Esophagus muscularis mucosa (tissue), 4 donors: ENCODE measurements at places on chromosomes 2 and 18. TPM values are rescaled to one million over a fixed set of nuclear protein-coding genes. Genes with fewer than 3 reads are reported as not detected.
A peak's percentile ranks its signal among the peaks of the same experiment; 100 is the strongest.

The ELOA2 gene
- total RNA-seq, result not detected

The C2orf66 gene
- total RNA-seq, result not detected

The CAMKMT gene
- 7.5 TPM for total RNA-seq

The ATP6V1B1 gene
- total RNA-seq, result not detected

The ZNF513 gene
- 11.6 TPM for total RNA-seq

The COL3A1 gene
- total RNA-seq, result 480 TPM

The ARPC2 gene
- 300 TPM for total RNA-seq

The IFIH1 gene
- total RNA-seq, result 8.6 TPM

The UCN gene
- 3.7 TPM for total RNA-seq

- H3K27ac ChIP-seq, result no peak overlapping the region
- no peaks in the 10 kb centered on the region for H3K36me3 ChIP-seq
- H3K4me1 ChIP-seq, result no peaks in the 10 kb centered on the region
- no peak overlapping the region for H3K4me3 ChIP-seq
- DNase-seq, result no peak
- H3K27me3 ChIP-seq, result no peaks in the 10 kb centered on the region
Observed at GRCh38 chr2:40062381-40062780, 283.3 kb upstream of the THUMPD2 start.

- no peaks in the 10 kb centered on the region for H3K27me3 ChIP-seq
- H3K4me3 ChIP-seq, result no peak overlapping the region
- peaks cover 6% of the 10 kb centered on the region for H3K4me1 ChIP-seq
- H3K36me3 ChIP-seq, result no peaks in the 10 kb centered on the region
Observed at GRCh38 chr2:33100921-33101320, 154.2 kb downstream of the LTBP1 start.

DNA sequence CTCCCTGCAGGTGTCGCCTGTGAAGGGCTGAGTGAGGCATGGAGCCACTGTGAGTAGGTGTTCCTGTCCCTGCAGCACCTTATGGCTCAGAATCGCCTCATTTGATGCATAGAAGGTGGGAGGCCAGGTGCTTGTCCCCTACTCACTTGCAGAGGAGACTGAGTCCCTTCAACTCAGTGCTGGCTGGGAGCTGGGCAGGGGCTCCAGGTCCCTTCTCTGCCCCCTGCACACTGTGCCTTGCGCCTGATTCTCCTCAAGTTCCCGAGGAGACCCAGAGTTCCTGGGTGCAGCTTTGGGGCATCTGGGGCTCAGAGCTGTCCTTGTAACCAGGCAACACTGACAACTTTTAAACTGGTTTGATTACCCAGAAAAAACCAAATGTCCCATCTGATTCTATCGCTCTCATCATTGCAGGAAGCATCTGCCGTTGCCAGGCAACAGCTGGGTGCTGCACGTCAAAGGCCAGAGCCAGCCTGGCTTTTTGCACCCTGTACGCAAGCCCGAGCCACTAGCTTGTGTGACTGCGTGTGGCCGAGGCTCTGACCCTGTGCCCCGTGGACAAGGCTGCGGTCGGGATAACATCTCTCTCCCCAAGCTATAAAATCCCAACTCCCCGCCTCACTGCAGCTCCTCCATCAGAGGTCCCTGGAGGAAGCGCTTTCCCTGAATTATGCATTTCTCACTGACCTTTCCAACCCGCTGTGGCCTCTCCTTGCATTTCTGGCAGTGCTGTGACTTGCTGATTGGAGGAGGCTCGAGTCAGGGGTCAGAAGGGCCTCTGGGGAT, 130.8 kb upstream of the HDAC4 start:
- peaks cover 19% of the 10 kb centered on the region for H3K4me1 ChIP-seq
- no peaks in the 10 kb centered on the region for H3K27me3 ChIP-seq
- H3K36me3 ChIP-seq, result no peaks in the 10 kb centered on the region
- H3K27ac ChIP-seq, result no peak overlapping the region
- no peak for DNase-seq

DNA sequence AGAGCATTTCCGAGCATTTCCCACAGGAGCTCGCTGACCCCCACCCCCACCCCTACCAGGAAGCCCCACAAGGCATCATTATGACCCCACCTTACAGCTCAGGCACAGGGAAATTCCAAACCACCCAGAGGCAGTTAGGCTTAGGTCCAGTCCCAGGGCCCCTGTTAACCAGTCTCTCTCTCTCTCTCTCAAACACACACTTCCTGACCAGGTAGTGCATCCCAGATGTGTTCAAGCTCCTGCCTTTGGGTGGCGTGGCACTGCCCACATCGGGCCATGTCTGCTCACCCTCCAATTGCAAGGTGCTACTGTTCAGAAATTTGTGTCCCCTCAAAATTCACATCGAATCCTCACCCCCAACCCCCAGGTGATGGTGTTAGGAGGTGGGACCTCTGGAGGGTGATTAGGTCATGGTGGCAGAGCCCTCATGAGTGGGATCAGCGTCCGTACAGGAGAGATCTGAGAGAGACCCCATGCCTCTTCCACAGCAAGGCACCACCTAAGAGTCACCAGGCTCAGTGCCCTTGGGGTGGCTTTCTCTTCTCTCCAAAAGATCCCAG, 8.8 kb downstream of the COPS9 start:
- H3K4me1 ChIP-seq, result no peaks in the 10 kb centered on the region
- no peaks in the 10 kb centered on the region for H3K27me3 ChIP-seq
- no peak overlapping the region for H3K27ac ChIP-seq
- no peak for DNase-seq
- peaks cover 45% of the 10 kb centered on the region for H3K36me3 ChIP-seq
- H3K4me3 ChIP-seq, result no peak overlapping the region

- H3K27me3 ChIP-seq, result no peaks in the 10 kb centered on the region
- no peak for DNase-seq
- peaks cover 5% of the 10 kb centered on the region for H3K4me1 ChIP-seq
Observed at GRCh38 chr2:221969087-221969829, 329.5 kb downstream of the PAX3 start.

GRCh38 chr2:15984368-15985255, 44.3 kb downstream of the MYCN start:
- no peak overlapping the region for H3K4me3 ChIP-seq
- peaks cover 18% of the 10 kb centered on the region for H3K4me1 ChIP-seq
- no peaks in the 10 kb centered on the region for H3K27me3 ChIP-seq

DNA sequence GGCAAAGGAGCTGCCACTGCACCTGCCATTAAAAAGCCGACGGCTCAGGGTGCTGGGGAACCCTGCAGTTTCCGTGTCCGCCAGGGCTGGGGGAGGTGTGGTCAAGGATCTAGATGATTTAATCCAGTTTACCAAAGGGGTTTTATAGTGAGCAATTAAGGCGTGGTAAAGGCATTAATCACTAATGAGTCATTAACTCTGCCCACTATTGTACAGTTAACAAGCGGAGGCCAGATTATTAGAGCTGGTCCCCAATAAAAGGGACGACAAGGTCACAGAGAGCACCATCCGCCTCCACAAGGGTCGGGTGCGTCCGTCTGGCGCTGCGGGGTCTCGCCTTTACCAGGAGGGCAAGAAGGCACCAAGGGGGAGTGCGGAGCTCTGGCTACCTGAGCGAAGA, 9.6 kb downstream of the RAX start:
- DNase-seq, result peak; percentile 66
- H3K4me1 ChIP-seq, result peaks cover 9% of the 10 kb centered on the region
- peaks cover 44% of the 10 kb centered on the region for H3K27me3 ChIP-seq
- no peak overlapping the region for H3K4me3 ChIP-seq
- no peak overlapping the region for H3K27ac ChIP-seq
- no peaks in the 10 kb centered on the region for H3K36me3 ChIP-seq

DNA sequence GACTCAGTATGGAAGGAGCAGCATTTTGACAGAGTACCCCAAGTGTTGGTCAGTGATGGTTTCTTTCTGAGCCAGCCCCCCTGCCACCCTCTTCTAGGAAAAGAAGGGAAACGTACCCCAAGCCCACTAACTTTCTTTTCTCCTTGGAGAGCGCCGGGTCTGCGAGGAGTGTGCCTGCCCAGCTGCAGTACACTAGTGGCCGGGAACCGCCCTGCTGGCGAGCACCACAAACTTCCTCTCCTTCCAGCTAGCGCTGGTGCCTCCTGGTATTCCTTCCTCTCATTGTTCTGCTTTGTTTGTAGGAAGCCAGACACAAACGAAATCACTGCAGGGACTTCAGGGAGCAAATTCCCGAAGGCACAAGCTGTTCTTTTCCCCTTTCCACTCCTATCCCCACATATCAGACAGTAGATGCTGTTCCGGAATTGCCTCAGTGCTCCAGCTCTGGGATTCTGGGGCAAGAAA, 1.8 kb downstream of the CCDC85A start:
- peak overlapping the region; percentile 65 for H3K4me3 ChIP-seq
- no peak overlapping the region for H3K27ac ChIP-seq
- DNase-seq, result peak; percentile 81
- H3K4me1 ChIP-seq, result peaks cover 28% of the 10 kb centered on the region
- H3K27me3 ChIP-seq, result peaks cover 16% of the 10 kb centered on the region

GRCh38 chr2:229339618-229340017, 68.5 kb upstream of the PID1 start:
- no peaks in the 10 kb centered on the region for H3K36me3 ChIP-seq
- no peak for DNase-seq
- H3K4me1 ChIP-seq, result no peaks in the 10 kb centered on the region
- H3K27me3 ChIP-seq, result no peaks in the 10 kb centered on the region
- H3K27ac ChIP-seq, result no peak overlapping the region
- H3K4me3 ChIP-seq, result no peak overlapping the region

DNA sequence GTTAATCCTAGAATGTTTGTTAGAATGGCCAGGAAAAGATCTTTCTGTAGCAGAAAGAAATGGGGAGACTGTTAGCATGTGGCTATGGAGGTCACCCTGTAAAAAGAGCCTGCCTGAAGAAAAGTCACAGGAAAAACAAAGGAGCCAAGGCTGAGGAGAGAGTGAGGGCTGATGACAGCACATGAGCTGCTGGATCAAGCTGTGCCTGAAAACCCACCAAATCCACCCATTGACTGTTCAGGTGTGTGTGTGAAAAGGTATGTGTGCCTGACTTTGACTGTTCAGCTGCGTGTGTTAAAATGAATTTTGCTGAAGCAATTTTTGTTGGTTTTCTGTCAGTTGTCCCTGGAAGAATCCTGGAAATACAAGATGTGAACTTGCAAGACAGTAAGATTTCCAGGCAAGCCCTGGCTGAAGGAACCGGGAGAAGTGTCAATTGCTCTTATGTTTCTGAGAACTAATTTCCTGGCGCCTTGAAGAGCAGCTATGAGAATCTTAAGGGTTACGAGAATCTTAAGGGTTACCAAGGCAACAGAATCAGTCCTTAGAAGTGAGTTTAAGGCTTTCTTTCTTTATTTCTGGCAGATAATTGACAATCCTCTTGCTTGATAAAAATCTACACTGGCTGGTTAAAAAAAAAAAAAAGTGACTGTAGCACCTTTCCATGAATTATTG, 73.0 kb upstream of the LGALSL start:
- no peaks in the 10 kb centered on the region for H3K27me3 ChIP-seq
- H3K4me3 ChIP-seq, result no peak overlapping the region
- no peak for DNase-seq
- no peaks in the 10 kb centered on the region for H3K36me3 ChIP-seq
- no peak overlapping the region for H3K27ac ChIP-seq

DNA sequence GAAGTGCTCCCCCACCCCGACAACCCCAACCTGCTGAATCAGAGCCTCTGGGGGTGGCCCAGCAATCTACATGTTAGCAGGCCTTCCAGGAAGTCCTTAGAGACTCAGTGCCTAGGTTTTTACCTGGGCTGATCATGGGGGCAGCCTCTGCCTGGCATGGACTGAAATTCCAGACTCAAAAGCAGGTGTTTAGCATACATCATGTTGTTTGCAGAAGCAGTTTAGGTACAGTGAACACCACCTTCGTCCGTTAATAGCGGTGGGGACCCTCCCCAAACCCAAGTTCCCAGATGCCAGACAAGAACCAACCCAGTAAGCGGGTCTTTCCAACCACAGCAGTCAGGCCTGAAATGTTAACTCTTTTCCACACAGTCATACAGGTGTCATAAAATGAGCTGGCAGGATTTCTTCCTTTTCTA, 26.4 kb upstream of the GALR1 start:
- no peak overlapping the region for H3K27ac ChIP-seq
- DNase-seq, result no peak
- H3K4me1 ChIP-seq, result no peaks in the 10 kb centered on the region
- H3K36me3 ChIP-seq, result no peaks in the 10 kb centered on the region
